ENCODE measurements at places on chromosomes 2 and 18.

- DNase-seq = no peak
Observed at GRCh38 chr2:134899204-134899603, 19.4 kb upstream of the CCNT2 start.

GRCh38 chr2:2016651-2017311 lies 272.5 kb upstream of the PXDN start:
- no peak for DNase-seq

- DNase-seq = no peak
Observed at GRCh38 chr2:239917957-239918481, 107.1 kb downstream of the NDUFA10 start.

DNA sequence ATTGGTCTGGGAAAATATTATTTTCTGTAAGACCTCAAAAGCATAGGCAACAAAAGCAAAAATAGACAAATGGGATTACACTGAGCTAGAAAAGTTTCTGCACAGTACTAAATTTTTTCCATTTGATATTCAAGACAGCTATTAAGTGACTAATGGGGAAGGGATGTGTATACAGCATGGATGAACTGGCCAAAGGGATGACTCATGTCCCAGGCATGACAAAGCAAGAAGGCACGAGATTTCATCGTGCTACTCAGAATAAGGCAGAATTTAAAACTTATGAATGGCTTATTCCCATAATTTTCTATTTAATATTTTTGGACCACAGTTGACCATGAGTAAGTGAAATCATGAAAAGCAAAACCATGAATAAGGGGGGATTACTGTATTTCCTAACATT lies 1250.1 kb upstream of the GYPC start:
- DNase-seq = peak; percentile 94

DNA sequence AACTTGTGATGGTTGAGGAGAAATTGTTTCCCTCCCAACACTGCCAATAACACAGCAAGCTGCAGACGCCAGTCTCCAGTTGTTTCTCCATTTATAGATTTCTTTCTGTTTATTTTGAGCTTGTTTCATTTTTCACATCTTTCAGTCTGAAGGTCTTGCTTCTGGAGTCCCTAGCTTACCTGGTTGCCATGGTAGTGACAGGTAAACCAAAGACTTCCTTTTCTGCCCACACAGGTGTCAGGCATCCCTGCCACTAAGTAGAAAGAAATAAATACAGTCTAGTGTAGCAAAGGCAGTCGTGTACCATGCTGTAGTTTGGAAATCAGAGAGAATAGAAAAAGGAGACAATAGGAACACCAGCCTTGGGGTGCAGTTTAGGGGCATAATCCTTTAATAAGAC lies 82.8 kb downstream of the MARCHF4 start:
- DNase-seq = no peak

- peak; percentile 13 for DNase-seq
Observed at GRCh38 chr18:43620936-43621335, 343.6 kb upstream of the SYT4 start.

DNA sequence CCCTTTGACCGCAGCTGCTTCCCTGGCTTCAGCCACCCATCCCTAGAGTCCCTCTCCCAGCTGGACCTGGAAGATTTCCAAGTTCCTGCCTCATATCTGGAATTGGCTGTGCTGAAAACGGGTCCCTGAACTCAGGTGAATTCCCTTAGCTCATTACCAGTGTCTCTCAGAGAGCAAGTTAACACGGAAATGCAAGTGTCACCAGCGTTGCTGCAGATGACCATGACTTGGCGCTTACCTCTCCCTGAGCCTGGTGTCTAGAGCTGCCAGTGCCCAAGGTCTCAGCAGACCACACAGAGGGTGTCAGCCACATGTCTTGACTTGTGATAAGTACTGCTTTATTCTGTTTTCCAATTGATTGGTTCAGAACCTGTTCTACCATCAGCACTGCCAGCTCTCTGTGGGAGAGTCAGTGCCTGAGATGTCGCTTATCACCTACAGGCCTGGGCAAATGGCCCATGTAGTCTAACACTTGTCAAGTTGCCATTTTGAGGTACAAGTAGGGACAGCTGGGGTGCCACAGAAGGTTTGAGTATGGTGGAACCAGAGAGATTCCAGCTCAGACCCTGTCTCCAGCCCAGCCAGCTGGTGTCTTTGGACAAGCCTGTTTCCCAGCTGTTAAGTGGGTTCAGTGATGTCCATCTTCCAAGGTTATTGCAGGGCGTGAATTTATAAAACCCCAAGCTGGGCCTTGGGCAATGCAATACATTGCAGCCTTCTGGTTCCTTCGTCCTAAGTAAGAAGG lies 48.7 kb downstream of the LYPD1 start:
- DNase-seq = no peak

DNA sequence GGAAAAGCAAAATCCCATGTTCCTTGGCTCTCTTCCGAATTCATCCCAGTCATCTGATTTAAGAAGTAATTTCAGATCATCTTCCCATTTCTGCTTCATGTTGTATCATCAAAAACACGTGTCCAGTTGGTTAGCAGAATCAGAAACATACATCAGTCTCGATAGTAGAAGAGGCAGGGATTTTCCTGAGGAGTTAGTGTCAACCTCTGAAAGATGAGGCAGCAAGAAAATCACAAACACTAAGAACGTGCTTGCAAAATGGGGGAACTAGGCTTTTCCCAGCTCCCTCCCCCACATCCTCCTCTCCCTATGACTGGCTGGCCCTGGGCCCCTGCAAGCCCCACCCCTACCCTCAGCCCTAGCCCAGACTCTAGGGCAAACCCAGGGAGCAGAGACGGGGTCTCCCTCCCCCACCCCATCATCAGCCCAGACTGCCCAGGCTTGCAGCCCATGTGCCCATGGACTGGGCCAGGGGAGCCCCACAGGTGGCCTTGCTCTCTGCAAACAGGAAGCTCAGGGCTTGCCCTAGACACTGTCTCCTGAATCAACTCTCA lies 161.0 kb upstream of the ID2 start:
- no peak for DNase-seq

GRCh38 chr18:58222432-58223125 lies 178.6 kb downstream of the NEDD4L start:
- DNase-seq = no peak

GRCh38 chr2:114160263-114160981 lies 270.5 kb downstream of the ACTR3 start:
- no peak for DNase-seq

DNA sequence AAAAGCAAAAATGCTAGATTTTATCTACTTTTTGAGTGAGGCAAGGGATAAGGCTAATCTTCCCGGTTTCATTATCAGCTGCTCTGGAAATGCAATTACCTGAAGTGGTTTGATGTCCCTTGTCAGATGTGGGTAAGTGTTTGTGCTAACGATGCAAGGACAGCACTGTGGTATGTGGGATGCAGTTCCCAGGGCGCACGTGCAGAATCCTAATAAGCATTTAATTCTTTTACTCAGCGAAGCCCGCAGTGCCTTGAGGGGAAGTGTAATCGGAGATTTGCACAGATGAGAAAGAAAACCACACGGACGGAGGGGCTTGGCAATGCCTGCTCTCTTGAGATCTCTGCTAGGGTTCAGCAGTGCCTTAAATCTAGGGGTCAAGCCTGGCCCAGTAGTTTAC lies 108.5 kb upstream of the LYPD6 start:
- no peak for DNase-seq

- DNase-seq = peak; percentile 73
Observed at GRCh38 chr2:46431481-46432235, 47.7 kb upstream of the TMEM247 start.

- DNase-seq = peak; percentile 39
Observed at GRCh38 chr2:37934591-37935513, 9.8 kb downstream of the RMDN2 start.

- no peak for DNase-seq
Observed at GRCh38 chr2:6054161-6054671, 362.0 kb downstream of the SOX11 start.

GRCh38 chr18:2002604-2003003 lies 568.7 kb downstream of the METTL4 start:
- no peak for DNase-seq

- DNase-seq = peak; percentile 4
Observed at GRCh38 chr2:206728277-206729199, 10.3 kb upstream of the DYTN start.

GRCh38 chr2:216008387-216008786 lies 5.0 kb downstream of the MREG start:
- DNase-seq = no peak

GRCh38 chr18:9986156-9986930 lies 72.5 kb downstream of the VAPA start:
- no peak for DNase-seq

DNA sequence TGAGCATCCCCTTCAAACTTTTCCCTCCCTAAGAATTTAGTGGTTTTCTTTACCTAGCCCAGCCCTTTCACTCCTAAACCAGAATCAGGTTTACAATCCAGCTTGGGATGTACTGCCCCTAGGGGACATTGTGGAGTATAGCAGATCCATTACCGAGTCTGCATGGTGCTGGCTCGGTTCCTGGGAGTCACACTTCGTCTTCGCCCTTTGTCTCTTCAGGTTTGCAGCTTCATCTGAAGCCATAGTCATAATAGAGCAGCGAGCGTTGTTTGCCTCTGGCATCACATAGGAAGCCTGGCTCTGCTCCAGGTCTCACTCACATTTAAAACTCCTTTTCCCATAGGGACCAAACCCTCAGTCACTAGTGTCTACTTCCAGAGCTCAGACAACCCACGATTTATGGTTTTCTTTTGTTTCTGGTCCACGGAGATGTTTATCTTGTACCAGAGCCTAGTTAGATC lies 16.8 kb upstream of the LYPD6 start:
- DNase-seq = peak; percentile 31

- DNase-seq = no peak
Observed at GRCh38 chr18:5543773-5544389, at the start of gene EPB41L3. EPB41L3 (minus strand) TSS chr18:5543997; CDS start chr18:5489183, 54,814 bp downstream.

DNA sequence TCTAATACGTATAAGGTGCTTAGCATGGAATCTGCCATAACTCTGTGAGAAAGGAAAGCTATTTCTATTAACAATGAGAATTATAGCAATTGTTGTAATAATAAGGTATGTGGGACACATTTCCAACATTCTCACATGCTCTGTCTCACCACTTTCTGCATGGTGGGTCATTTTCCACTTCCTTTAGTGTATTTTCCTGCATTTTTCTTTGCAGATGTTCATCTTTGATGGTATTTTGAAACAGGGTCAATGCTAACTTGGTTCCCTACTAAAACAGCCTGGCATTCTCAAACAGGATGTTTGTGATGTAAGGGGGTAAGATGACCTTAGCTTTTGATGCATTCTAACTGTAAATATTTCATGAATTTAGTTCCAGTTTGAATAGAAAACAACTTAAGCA lies 54.7 kb downstream of the MYO1B start:
- DNase-seq = no peak

DNA sequence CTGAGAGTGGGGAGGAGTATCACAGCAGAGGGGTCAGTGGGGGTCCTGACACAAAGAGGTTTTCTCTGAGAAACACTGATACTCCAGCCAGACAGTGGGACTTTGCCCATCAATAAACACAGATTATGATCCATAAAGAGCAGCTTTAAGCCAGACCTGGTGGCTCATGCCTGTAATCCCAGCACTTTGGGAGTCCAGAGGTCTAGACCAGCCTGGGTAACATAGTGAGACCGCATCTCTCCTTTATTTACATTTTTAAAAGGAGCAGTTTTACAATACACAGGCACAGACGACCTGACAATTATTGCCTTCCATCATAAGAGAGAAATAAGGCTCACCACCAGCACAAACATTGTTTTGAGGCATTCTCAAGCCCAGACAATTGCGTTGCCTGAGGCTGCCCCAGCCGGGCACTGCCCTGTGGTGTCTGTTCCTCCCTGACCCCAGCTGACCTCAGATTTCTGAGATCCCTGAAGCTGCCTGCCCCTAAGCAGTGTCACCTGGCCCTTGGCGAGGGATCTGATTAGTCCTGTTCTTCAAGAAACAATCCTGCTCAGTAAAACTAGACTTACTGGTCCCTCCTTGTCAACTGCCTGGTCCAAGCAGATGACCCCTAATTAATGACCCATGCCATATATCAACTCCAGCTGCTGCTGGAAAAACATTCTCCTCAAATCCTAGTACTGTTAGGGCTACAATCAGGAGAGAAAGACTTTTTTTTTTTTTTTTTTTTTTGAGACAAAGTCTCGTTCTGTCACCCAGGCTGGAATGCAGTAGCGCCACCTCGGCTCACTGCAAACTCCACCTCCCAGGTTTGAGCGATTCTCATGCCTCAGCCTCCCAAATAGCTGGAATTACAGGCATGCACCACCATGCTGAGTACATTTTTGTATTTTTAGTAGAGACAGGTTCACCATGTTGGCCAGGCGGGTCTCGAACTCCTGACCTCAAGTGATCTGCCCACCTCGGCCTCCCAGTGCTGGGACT lies 59.4 kb upstream of the SOS1 start:
- DNase-seq = no peak

All from amniotic epithelial cell (primary cell).